ENCODE measurements at places on chromosomes 7 and 10. TPM values are rescaled to one million over a fixed set of nuclear protein-coding genes. Genes with fewer than 3 reads are reported as not detected.

DNA sequence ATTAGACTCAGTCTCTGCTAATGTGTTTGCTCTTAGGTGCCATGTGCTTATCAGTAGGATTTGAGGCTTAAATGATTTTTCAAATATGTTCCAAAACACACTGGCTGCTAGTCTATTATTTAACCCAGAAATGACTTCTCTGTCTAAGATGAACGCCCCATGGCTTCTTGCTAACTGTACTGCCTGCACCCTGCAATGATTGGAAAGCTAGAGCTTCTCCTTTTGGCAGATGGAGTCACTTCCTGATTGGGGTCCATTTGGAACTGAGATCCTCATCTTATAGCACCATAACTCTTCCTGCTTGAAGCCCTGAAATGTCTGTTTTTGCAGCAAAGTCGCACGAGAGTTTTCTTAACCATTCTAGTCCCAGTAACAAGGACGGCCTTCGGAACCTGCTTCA, 186.5 kb upstream of the ADO start:
- DNase-seq = no peak

DNA sequence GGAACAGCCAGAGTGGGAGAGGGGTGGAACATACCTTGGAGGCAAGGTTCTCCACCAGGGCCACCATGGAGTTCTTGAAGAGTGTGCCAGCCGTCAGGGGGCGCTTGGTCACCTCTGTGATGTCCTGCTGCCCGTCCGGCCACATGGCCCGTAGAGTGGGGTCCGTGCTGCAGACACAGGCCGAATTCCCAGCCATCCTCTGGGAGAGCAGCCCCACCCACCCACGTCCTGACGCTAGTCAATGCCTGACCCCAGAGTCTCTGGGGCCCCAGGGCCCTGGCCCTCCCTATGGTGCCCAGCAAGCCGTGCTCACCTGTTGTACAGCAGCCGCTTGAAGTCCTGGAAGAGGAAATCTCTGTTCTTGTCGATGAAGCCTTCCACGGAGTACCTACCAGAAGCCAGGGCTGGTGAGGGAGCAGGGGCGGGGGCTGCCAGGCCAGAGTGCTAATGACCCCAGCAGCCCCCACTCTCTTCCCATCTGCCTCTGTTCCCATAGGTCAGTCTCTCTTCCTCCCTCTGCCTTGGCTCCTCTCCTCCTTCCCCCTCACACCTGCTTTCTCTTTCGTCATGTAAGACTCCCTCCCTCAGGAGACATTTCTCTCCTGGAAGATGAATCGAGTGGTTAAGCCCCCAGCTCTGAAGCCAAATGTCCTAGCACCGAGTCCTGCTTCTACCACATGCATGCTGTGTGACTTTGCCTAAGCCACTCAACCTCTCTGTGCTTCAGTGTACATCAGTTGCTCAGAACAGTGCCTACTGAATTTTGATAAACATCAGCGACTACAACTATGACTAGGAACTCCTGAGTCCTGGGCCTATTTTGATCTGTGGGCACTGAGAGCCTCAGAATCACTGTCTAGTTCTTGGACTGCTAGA, 11.0 kb downstream of the MYO1G start:
- DNase-seq = no peak

Gene SAMD9L
- total RNA-seq = 45.3 TPM

Gene PNLIP
- total RNA-seq = not detected

All from B cell (primary cell).